Astrocyte of the hippocampus (primary cell): ENCODE measurements at places on chromosomes 6 and 20.
A peak's percentile ranks its signal among the peaks of the same experiment; 100 is the strongest.

- no peak for DNase-seq
Measured at GRCh38 chr6:51108563-51109234, 290.0 kb downstream of the TFAP2B start.

- DNase-seq = no peak
Measured at GRCh38 chr6:170444811-170445211, 108.3 kb downstream of the PSMB1 start.

DNA sequence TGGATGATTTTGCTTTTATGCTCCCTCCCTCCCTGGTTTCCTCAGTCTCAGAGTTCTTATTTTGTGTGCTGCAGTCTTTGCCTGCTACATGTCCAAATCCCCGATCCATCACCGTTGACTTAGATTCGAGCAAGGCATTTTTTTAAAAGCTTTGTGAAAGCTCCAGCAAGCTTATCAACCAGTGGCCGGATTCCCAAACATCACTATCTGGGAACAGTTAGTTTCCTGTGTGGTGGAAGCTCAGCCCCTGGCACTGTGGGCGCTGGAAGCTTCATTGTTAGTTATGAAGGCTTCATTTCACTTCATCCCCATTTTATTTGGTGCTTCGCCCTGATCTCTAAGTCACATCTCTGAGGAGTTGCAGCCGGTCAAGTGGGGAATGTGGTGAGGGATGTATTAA, 44.7 kb downstream of the DEK start:
- no peak for DNase-seq

GRCh38 chr20:48975955-48976354, 54.4 kb downstream of the ARFGEF2 start:
- no peak for DNase-seq

DNA sequence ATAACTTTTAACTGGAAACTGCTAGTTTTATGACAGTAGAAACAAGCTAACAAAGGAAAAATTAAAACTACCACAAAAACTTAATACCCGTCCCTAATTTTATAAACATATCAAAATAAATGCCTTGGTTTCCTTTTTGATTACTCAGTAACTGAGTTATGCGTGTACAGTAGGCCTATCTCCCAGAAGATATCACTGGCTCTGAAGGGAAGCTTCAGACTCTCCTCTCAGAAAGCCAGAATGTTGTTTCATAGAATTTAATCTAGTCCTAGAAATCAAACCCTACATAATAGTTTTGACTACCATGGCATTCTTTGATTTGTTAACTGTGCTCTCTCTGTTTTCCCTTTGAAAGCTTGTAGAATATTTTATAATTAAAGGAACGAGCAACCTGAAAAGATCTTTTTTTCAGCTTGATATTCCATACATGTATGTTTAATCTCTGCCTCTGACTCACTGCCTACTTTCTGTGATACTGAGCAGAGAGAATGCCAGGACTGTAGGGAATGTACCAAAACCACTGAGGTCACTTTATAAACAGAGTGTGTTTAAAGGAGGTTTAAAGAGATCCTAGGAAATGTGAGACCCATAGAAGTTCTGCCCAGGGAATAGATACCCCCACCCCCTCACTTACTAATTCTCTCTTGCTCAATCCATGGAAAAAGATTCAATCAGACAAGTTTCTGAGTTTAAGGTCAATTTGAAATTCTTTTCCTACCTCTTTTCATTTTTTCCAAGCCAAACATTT, 311.5 kb downstream of the HDGFL1 start:
- DNase-seq = peak; percentile 94

GRCh38 chr20:50426866-50427718, 83.1 kb upstream of the PTPN1 start:
- no peak for DNase-seq
